ENCODE measurements at places on chromosomes 7 and 10. TPM values are rescaled to one million over a fixed set of nuclear protein-coding genes. Genes with fewer than 3 reads are reported as not detected.

- no peak for DNase-seq
- H3K4me3 ChIP-seq, result no peak overlapping the region
- H3K36me3 ChIP-seq, result no peaks in the 10 kb centered on the region
These were observed 56.9 kb downstream of the RBM20 start for GRCh38 chr10:110700947-110701616.

- no peaks in the 10 kb centered on the region for H3K36me3 ChIP-seq
- peaks cover 5% of the 10 kb centered on the region for H3K4me1 ChIP-seq
- H3K27ac ChIP-seq, result no peak overlapping the region
- no peak for DNase-seq
These were observed 3.7 kb upstream of the NANOS1 start for GRCh38 chr10:119025776-119026175.

DNA sequence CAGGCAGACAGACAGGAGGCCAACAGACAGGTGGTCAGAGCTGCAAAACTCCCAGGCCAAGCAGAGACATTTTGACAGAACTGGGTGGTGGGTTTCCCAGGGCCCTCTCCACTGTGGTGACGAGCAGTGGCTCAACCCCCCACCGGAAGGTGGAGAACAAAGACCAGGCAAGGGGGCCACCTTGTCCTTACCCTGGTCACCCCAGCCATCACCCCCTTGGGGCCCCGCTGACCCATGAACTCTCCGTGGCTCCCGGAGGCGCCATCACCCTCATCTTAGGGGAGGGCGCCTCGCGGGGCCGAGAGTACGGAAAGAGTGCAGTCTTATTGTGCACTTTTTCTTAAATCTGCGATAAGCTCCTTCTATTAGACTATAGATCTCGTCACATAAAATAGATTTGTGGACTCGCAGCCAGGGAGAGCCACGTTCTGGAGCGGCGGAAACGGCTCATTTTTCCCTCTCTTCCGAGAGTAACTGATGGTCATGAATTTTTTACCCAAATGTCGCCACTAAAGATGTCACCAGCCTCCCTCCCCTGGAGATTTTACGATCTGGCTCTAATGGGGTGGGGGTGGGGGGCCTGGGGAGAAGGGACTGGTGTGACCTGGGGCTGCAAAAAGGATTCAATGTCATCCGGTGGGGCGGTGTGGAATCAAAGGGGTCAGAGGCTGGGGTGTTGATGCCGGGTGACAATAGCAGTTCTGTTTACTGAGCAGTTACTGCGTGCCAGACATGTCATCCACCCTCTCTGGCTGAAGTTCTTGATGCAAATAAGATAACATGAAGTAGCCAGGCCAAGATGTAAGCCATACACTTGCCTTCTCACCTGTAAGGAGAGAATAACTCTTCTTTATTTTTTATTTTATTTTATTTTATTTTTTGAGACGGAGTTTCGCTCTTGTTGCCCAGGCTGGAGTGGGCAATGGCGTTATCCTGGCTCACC, 71.1 kb upstream of the MYL10 start:
- no peak overlapping the region for H3K4me3 ChIP-seq
- no peak overlapping the region for H3K27ac ChIP-seq
- no peaks in the 10 kb centered on the region for H3K4me1 ChIP-seq
- H3K36me3 ChIP-seq, result no peaks in the 10 kb centered on the region
- no peak for DNase-seq

DNA sequence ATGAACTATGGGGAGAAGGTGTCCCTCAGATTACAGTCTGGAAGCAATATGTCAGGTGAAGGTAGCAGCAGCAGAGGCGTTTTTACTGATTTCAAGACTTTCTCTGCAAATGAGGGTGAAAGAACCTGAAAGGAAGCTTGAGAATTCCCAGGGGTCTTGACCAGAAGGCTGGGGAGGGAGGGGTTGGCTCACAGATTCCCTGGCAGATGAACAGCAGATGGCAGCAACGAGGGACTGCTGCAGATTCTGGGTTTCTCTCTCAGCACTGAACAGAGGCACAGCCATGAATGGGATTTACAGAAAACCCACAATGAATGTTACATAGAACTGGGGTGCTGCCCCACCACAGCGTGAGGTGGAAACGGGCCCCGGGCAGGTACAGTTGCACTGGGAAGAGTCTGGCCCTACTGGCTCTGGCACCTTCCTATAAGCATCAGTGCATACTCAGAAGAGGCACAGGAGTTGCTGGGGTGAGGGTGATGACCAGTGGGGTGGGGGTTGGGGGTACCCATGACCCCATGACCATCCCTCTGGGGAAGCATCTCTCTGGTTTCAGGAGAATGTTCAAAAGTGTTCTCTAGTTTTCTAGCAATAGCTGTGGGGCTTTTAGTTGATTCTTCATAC, 317.8 kb downstream of the SH2D4B start:
- no peaks in the 10 kb centered on the region for H3K27me3 ChIP-seq
- no peak overlapping the region for H3K27ac ChIP-seq
- H3K36me3 ChIP-seq, result no peaks in the 10 kb centered on the region
- no peak overlapping the region for H3K4me3 ChIP-seq

- DNase-seq, result no peak
- peaks cover 3% of the 10 kb centered on the region for H3K36me3 ChIP-seq
- H3K27ac ChIP-seq, result no peak overlapping the region
- no peaks in the 10 kb centered on the region for H3K27me3 ChIP-seq
- H3K4me1 ChIP-seq, result peaks cover 5% of the 10 kb centered on the region
These were observed 23.6 kb downstream of the HECW1 start for GRCh38 chr7:43136064-43136463.

- peak; percentile 26 for DNase-seq
- peak overlapping the region; percentile 94 for H3K27ac ChIP-seq
- peaks cover 20% of the 10 kb centered on the region for H3K4me1 ChIP-seq
- H3K27me3 ChIP-seq, result peaks cover 1% of the 10 kb centered on the region
These were observed 40.7 kb downstream of the TARP start for GRCh38 chr7:38232502-38233366.

DNA sequence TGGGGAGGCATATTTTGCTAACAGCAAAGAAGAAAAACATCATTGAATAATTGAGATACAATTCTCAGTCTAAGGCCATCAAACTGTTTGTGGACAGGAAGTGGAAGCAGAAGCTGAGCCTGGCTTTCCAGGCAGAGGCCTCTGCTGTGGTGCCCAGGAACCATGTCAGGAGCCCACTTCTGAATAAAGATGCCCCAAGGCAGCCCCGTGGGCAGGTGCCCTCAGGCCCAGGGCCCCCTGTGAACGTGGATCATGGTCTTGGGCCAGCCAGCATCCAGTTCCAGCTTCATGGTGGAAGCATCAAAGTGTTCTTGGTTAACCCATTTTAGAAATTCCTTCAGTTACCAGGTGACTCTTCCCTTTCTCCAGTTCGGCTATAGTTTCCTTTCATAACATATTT, 346.8 kb downstream of the PTPRN2 start:
- no peaks in the 10 kb centered on the region for H3K4me1 ChIP-seq
- H3K27me3 ChIP-seq, result peaks cover 7% of the 10 kb centered on the region
- DNase-seq, result no peak
- no peak overlapping the region for H3K27ac ChIP-seq
- H3K36me3 ChIP-seq, result peaks cover 14% of the 10 kb centered on the region

GRCh38 chr7:66033471-66034385, 41.9 kb upstream of the ASL start:
- no peak for DNase-seq
- H3K27ac ChIP-seq, result no peak overlapping the region
- H3K27me3 ChIP-seq, result no peaks in the 10 kb centered on the region

- DNase-seq, result no peak
- H3K4me3 ChIP-seq, result no peak overlapping the region
- H3K27me3 ChIP-seq, result no peaks in the 10 kb centered on the region
These were observed 12.7 kb downstream of the AGR2 start for GRCh38 chr7:16791905-16792698.

- DNase-seq, result no peak
- no peak overlapping the region for H3K4me3 ChIP-seq
- no peaks in the 10 kb centered on the region for H3K4me1 ChIP-seq
- no peaks in the 10 kb centered on the region for H3K27me3 ChIP-seq
- no peaks in the 10 kb centered on the region for H3K36me3 ChIP-seq
These were observed 400.1 kb upstream of the ETV1 start for GRCh38 chr7:14389595-14389994.

GRCh38 chr7:157500171-157500960, 163.6 kb downstream of the DNAJB6 start:
- peak overlapping the region; percentile 84 for H3K4me3 ChIP-seq
- peaks cover 15% of the 10 kb centered on the region for H3K27me3 ChIP-seq
- H3K36me3 ChIP-seq, result peaks cover 27% of the 10 kb centered on the region
- DNase-seq, result no peak
- no peak overlapping the region for H3K27ac ChIP-seq

GRCh38 chr10:103776878-103777591, 78.3 kb downstream of the SH3PXD2A start:
- no peak for DNase-seq
- H3K27me3 ChIP-seq, result peaks cover 3% of the 10 kb centered on the region
- peaks cover 28% of the 10 kb centered on the region for H3K4me1 ChIP-seq
- H3K27ac ChIP-seq, result no peak overlapping the region
- no peak overlapping the region for H3K4me3 ChIP-seq

DNA sequence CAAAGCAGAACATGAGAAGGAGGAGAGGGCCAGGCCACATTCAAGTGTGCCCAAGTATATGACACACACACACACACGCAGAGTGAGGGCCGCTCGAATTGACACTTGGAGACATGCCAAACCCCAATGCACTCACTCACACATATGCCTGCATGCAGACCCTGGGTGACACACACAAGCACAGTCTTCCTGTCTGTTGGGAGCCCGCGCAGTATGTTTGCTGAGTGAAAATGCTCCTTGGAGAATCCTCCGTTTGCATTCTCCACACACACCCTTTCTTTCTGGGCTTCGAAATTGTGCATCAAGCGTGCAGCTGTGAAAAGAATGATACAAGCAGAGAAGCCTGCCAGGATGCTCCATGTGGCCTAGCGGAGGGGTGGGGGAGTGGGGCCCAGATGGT, 120.9 kb downstream of the PLXNA4 start:
- H3K36me3 ChIP-seq, result no peaks in the 10 kb centered on the region
- H3K4me3 ChIP-seq, result no peak overlapping the region
- H3K27me3 ChIP-seq, result peaks cover 3% of the 10 kb centered on the region
- no peaks in the 10 kb centered on the region for H3K4me1 ChIP-seq
- H3K27ac ChIP-seq, result no peak overlapping the region
- no peak for DNase-seq

- H3K4me1 ChIP-seq, result no peaks in the 10 kb centered on the region
- no peak overlapping the region for H3K27ac ChIP-seq
- H3K4me3 ChIP-seq, result no peak overlapping the region
- no peak for DNase-seq
- H3K27me3 ChIP-seq, result peaks cover 3% of the 10 kb centered on the region
- no peaks in the 10 kb centered on the region for H3K36me3 ChIP-seq
These were observed 569.1 kb downstream of the INHBA start for GRCh38 chr7:41133690-41134299.

GRCh38 chr7:46233585-46234329, 312.7 kb upstream of the IGFBP3 start:
- H3K27ac ChIP-seq, result no peak overlapping the region
- H3K4me1 ChIP-seq, result peaks cover 38% of the 10 kb centered on the region
- no peaks in the 10 kb centered on the region for H3K27me3 ChIP-seq
- no peaks in the 10 kb centered on the region for H3K36me3 ChIP-seq
- DNase-seq, result no peak

GRCh38 chr7:3243256-3243655, 57.8 kb upstream of the SDK1 start:
- no peak overlapping the region for H3K27ac ChIP-seq
- no peaks in the 10 kb centered on the region for H3K27me3 ChIP-seq
- DNase-seq, result no peak
- H3K36me3 ChIP-seq, result no peaks in the 10 kb centered on the region

- H3K4me3 ChIP-seq, result no peak overlapping the region
- H3K36me3 ChIP-seq, result peaks cover 3% of the 10 kb centered on the region
- no peak overlapping the region for H3K27ac ChIP-seq
- H3K4me1 ChIP-seq, result no peaks in the 10 kb centered on the region
- DNase-seq, result no peak
- H3K27me3 ChIP-seq, result peaks cover 10% of the 10 kb centered on the region
These were observed 4.0 kb downstream of the VENTX start for GRCh38 chr10:133241501-133242205.

Gene CYP2C18
- total RNA-seq, result not detected

Gene THNSL1
- 3.6 TPM for total RNA-seq

Gene PITX3
- not detected for total RNA-seq

Gene CPN1
- total RNA-seq, result not detected

Gene SPDYE2
- total RNA-seq, result not detected

Gene ITPRID1
- total RNA-seq, result not detected

Gene GIMAP6
- 47.7 TPM for total RNA-seq

Gene CCNY
- 169 TPM for total RNA-seq
